ENCODE measurements at places on chromosomes 2 and 18.

DNA sequence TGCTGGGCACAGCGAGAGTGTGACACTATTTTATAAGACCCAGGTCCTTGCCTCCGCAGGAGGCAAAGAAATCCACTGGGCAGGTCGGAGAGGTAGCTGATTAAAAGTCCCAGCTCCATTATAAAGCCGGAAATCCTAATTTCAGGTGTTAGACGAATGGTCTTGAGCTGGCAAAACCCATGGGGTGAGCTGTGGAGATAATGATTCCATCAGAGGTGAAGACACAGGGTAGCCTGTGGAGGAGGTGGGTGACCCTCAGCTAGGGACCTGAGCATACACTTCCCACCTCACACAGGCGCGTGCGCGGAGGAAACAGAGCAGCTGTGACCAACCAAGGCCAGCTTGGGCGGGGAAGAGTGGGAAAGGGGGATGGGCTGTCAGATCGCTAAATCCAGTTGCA, 201.7 kb upstream of the CXCR4 start:
- DNase-seq = no peak

DNA sequence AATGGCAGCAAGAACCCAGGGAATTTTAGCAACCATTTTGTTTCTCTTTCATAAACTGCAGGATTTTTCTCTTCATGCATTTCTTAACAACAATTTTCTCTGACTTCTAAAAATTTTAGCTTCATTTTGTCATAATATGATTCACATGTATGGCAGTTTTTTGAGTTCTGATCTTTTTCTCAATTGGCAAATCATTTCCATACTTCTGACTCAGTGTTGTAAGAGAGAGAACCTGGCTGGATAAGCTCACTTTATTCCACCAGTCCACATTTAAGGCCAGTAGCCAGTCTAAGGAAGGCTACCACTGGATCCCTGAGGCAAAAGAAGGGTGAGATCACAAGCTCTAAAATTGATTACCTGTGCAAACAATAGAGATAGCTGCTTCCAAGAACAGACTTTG, 42.8 kb upstream of the COL3A1 start:
- no peak for DNase-seq

- no peak for DNase-seq
These were observed 63.6 kb downstream of the TRABD2A start for GRCh38 chr2:84817239-84817655.

DNA sequence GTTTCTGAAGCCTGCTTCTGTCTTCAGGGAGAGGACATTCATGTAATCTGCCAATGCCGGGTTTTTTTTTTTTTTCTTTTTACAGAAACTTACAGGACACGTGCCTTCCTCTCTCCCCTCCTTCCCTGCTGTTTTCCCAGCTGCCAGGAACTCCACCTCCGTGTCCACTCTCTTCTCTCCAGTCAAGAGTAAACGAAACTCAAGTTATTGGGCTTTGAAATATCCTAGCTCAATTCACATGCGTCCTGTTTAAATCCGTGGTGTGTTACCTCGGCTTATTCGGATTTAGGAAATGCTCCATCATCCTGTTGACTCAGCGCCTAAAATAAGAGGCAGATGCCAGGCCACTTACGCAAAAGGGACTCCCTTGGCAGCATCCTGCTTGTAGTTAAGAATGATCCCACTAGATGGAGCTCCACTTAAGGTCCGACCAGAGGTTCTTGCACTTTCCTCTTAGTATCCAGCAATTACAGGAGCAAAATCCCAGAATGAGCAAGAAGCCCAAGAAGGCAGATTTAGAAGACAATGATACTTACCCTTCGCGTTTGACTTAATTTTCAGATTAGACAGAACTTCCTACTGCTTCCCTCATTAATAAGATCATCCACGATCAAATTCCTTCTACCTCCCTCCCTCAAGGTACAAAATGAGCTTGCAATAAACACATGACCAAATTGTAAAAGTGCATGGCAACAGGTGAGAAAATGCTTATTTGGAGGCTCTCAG, 97.2 kb upstream of the ZCCHC2 start:
- peak; percentile 86 for DNase-seq

GRCh38 chr2:240302933-240303595, 132.4 kb upstream of the GPC1 start:
- no peak for DNase-seq

DNA sequence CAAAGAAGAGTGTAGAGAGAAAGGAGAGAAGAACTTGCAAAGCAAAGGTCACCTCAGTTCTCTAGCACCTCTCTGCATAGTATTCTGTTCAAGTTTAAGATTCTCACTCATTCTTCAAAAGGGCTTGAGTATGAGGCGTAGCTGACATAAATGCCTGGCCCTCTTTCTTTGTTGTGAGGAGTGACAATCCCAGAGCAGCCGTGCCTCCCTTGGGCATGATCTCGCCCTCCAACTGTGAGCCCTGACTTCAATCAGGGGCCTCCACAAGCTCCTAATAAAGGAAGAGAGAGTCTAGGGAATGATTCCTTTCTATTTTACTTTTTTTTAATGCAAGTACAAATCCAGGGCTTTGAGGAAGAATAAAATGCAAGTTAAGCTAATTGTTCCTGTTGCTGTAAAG, 402.7 kb downstream of the LRP1B start:
- no peak for DNase-seq

DNA sequence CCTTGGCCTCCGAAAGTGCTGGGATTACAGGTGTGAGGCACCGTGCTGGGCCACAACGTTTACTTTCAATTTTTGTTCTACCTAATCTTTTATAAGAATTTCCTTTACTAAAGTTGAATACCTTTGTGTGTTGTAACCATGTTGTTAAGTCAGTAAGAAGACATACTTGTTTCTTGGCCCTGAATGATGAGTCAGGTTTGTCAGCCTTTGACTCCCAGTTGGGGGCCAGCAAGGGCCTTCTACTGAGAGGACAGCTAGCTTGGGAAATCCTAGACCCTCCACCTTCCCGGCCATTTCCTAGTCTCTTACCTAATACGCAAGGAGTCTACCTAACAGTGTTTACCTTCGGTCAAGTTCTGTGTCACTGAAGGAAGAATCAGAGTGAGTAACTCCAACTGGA, 22.7 kb downstream of the MTHFD2 start:
- no peak for DNase-seq

DNA sequence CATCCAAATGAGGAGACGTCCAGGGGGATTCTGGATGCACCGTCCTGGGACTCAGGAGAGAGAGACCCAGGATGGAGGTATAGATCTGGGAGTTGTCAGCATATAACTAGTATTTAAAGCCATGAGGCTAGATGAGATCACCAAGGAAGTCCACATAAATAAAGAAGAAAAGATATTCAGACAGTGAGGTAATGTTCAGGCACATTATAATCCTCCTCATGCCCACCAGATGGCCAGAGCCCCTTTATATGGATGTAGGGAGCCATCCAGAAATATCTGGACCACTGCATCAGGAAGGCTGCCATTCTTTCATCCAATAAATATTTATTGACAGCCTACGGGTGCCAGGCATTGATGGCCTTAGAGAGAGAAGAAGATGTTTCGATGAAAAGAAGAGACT, 21.2 kb upstream of the NCKAP5 start:
- DNase-seq = no peak

DNA sequence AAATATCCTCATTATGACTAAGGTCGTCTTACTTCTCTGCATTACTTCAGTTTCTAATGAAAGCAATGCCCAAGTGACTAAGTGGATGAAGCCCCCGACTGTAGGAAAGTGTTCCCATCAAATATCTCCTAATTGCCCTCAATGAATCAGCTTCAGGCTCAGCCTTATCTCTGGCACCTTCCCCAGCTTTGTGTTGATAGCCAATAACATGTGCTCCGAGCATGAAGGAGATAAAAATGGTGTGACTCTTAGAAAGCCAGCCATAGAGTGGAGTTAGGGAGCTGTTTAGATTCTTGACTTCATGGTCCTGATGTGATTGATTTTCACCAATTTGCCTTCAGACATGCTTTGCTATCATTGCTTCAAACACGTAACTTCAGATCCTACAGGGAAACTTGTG, 339.2 kb upstream of the NRP2 start:
- no peak for DNase-seq

DNA sequence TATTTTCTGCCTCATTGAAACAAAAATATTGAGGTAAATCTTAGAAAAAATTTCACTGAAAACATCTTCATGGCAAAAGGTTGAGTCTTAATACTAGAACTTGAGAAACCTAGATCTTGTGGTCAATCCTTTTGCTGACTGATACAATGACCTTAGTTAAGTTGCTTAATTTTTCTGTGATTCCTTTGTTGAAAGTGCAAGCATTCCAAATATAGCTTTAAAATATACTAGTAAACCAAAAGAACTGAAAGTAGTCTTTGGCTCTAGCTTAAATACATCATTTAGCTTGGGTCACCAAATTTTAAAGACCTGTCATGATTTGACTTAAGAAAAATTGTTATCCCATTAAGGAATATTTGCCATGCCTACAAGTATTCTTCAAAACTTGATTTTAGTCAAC, 16.7 kb downstream of the BMP10 start:
- no peak for DNase-seq

DNA sequence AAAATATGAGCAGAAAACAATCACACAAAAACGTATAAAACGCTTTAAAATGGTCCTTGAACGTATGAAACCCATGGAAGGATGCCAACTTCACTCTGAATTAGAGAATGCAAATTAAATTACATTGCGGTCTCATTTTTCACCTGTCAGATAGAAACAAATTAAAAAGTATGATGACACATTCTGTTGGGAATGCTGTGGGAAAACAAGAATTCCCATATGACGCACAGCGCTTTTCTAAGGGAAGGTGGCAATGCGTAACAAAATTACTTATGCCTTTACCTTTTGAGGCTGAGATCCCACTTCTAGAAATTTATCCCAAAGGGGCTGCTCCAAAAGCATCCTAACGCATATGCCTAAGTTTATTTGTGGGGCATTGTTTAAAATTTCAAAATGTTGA, 3.8 kb upstream of the RPS7 start:
- DNase-seq = no peak

- no peak for DNase-seq
These were observed 73.6 kb downstream of the SPRED2 start for GRCh38 chr2:65358678-65359400.

DNA sequence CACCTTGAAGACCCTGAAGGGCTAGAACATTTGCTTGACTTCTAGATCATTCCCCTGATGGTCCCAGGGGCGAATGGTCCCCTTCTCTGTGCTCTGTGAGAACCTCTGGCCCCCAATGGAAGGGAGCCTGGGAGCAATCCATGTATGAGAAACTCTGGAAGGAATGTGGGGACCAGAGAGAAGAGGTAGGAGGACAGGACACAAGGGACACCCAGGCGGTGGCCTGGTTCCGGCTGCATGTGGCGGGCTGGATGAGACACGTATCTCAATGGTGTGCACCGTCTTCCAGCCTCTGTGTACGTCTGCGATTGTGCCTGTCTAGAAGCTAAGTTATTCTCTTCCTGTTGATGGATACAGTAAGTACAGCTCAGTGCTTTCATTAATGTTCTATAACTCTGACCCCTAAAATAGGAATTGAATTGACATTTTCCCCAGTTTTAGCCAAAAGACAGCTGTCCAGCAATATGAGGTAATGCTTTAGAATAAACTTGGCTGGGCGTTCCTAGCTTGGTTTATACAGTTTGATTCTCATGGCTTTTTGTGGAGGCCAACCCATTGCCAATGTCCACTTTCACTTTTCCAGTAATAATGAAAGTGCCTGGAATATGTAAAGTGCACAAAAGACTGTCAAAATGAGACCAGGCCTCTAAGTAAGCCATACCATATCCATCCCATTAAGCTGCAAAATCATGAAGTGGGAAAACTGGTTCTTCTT, 30.1 kb upstream of the COPS8 start:
- no peak for DNase-seq

DNA sequence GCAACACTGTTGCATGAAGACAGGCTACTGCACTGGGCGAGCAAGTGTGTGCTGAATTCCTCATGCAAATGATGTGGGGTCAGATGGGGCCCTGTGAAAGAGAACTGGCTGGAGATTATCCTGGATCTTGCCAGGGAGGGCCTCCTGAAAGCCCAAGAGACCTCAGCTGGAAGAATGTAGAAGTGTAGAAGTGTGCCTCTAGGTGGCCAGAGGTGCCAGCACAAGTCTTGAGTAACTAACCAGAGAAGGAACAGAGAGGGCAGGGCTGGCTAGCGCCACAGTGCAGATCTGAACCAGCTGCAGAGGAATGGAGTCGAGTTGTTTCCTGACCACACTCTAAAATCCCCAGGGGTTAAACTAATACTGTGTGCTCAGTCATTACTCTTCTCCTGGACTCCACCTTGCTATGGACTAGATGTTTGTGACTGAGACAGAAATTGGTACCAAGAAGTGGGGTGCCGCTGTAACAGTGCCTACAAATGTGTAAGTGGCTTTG, 399.3 kb downstream of the LRATD1 start:
- no peak for DNase-seq

DNA sequence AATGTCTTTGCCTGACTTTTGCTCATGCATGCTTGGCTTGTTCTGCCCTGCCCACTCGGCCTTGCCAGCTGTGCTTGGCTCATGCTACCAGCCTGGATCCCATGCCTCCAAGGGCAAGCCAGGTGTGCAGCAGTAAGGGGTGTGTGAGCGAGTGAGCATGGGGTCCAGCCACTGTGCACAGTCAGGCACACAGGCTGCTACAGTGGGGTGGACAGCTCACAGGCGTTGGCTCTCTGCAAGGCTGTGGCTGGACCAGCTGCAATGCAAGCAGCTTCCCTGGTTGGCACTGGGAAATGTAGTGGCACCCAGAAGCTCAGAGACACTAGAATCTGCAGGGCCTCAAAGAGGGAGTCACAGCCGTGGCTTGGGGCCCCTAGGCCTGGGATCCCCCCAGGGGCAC, 529.7 kb downstream of the DSC3 start:
- no peak for DNase-seq

DNA sequence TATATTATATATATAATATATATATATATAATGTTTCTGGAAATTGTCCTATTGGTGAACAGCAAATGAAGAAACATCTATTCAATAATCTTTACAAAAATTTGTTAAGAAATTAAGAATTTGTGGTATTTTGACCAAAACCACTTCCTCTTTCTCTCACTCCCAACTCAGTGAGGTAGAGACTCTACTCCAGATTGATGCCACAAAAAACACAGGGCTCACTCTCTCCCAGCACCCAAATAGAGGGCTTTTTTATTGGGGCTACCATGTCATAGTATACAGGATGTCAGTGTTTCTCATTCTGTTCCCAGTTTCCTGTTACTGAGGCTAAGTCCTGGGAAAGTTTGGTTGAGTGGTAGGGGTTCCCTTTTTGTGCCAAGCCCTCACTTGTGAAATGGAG, 1155.4 kb downstream of the BCL11A start:
- DNase-seq = no peak

GRCh38 chr2:241859017-241859435, 332 bp upstream of the PDCD1 start:
- no peak for DNase-seq

- no peak for DNase-seq
These were observed 166.0 kb downstream of the SOCS6 start for GRCh38 chr18:70454704-70455322.

DNA sequence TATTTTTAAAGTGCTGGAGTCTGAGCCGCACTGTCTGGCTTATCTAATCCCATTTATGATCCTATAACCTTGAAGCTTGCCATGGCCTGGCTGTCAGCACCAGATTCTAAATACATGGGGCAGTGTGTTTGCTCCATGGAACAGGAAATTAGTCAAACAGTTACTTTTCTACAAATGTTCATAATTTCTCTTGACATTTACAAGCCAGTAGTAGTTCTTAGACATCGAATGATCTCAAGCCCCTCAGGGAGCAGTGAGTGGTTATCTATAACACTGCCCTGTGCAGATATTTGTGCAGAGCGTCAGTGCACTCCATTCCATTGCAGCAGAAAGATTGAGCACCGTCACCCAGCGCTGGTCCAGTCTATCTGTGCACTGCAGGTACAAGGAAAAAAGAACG, 205.2 kb downstream of the AGPS start:
- DNase-seq = no peak
